PC-9 (cell line): ENCODE measurements at places on chromosomes 6 and 20. TPM values are rescaled to one million over a fixed set of nuclear protein-coding genes. Genes with fewer than 3 reads are reported as not detected.

GRCh38 chr6:33872761-33873160 lies 69.0 kb upstream of the MLN start:
- DNase-seq = no peak

DNA sequence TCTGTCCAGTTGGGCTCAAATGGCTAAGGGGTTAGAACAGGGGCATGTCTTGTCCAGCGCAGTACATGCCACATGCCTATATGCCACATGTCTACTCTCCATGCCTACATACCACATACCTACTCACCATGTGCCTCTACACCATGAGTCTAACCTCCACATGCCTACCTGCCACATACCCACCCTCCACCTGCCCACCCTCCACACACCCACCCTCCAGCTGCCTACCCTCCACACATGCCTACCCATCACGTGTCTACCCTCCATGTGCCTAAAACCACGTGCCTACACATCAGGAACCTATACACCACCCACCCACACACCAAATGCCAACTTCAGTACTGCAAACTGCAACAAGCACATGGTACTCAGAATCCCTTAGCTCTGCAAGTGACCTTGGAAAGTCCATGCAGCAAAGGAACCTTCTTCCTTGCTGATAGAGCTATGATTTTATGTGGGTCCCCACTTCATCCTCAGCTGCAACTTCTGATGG lies 113.0 kb upstream of the CST7 start:
- DNase-seq = no peak

DNA sequence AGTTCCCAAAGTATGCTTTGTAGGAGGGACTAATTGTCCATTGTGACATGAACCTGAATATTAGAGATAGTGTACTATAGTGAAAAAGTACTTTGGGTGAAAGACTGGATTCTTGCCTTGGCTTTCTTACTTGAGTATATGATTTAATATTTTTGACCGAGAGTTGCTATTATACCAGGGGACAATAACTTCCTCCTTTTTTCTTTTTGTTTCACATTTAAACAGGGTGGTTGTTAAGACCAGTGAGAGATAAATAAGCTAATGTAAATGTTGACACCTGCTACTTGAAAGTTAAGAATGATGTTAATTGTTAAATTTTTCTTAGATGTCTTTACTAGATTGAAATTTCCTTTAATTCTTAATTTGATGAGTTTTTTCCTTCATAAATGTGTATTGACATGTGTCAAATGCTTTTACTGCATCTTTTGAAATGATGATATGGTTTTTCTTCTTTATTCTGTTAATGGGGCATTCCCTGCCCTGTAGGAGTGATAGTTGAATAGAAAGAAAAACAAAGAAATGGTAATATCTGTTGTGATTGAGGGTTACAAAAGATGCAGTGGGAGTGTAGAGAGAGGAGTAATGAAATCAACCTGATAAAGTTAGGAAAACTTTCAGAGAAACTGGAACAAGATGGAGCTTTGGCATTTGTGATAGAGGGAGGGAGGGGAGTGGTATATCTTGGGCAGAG lies 48.4 kb downstream of the ZFAND3 start:
- DNase-seq = no peak

- DNase-seq = peak; percentile 74
These were observed at the start of gene RPL7L1 for GRCh38 chr6:42879372-42880239. Gene RPL7L1, plus strand, starts transcription at chr6:42879616. Its CDS starts 295 bp downstream, at chr6:42879911.

- no peak for DNase-seq
These were observed 97.9 kb upstream of the NEDD9 start for GRCh38 chr6:11330413-11330760.

- no peak for DNase-seq
These were observed 36.2 kb downstream of the BTBD9 start for GRCh38 chr6:38603496-38603895.

GRCh38 chr6:132964101-132964867 lies 149.9 kb downstream of the RPS12 start:
- DNase-seq = peak; percentile 6

The GSTA3 gene
- total RNA-seq = not detected in 2 replicates

The MOCS1 gene
- total RNA-seq = not detected in 2 replicates

The NR2E1 gene
- total RNA-seq = not detected in 2 replicates

The MEP1A gene
- not detected in 2 replicates for total RNA-seq

The C20orf173 gene
- not detected in 2 replicates for total RNA-seq

The BEND6 gene
- 4.1 and 5.7 TPM in 2 replicates for total RNA-seq
